Naive B cell (primary cell): ENCODE measurements at places on chromosomes 7 and 10.

- DNase-seq = peak; percentile 19
Measured at GRCh38 chr7:123537026-123537642, 2.7 kb upstream of the IQUB start.

- DNase-seq = no peak
Measured at GRCh38 chr7:95649546-95649945, 53.2 kb upstream of the PDK4 start.

- DNase-seq = no peak
Measured at GRCh38 chr7:143455942-143456341, 12.7 kb downstream of the TAS2R60 start.

GRCh38 chr10:99531026-99531695 lies 1.6 kb upstream of the NKX2-3 start:
- no peak for DNase-seq

DNA sequence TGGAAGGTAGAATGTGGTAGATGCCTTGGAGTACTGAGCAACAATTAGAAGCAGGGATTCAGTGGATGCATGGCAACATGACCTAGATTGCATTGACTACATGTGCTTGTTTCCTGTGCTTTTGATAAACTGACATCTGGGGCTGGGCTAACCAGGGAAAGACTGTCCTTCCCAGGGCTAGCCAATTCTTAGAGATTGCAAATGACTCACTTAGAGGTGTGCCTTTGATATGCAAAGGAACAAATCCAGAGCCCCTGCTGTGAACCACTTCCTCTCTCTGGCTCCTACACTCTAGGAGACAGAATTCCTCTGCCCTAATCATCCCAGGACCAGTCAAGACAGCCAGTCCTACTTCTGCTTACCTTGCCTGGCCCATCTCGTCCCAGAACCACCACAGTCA lies 651.5 kb downstream of the LRMDA start:
- DNase-seq = no peak

DNA sequence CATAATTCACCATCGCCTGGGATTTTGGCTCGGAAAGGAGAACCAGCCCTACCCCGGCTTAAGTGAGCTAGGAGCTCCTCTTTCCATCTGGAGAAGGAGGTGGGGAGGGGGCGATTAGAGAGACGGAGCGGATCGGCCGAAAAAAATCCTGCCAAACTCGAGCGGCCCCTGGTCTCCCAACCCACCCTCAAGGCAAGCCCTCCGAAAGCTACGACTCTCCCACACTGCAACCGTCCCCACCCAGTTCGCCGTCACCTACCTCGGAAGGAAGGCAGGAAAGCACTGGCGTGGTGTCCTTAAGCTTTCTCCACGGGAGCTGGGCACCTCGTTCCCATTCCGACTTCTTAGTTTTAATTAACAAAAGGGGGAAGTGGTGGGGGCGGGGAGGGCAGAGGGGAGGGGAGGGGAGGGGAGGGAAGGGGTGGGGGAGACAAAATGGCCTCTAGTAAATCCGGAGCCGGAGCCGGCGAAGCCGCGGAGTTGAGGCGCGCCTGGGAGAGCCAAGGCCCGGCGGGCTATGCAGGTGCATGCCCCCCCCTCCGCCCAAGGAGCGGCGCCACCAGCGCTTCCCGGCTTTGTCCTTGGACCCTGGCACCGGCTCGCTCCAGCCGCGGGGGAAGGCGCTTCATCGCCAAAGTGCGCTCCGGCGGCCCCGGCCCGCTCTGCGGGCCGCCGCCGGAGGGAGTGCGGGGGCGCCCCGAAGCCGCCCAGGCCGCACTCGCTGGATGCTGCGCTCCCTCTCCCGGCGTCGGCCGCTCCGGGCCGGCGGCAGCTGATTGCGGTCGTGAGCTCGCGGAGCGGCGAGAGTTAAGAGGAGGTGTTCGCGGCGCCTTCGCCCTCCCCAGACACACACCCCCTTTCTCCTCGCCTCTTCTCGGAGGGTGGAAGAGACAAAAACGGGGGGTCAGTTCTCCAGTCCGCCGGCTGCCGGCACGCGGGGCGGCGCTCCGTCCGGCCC lies at the start of gene LRRC4:
Gene LRRC4 (minus strand): TSS at position 784 of the 958 bp plus-strand sequence. CDS start 797 bp downstream, outside the sequence.
- peak; percentile 11 for DNase-seq

DNA sequence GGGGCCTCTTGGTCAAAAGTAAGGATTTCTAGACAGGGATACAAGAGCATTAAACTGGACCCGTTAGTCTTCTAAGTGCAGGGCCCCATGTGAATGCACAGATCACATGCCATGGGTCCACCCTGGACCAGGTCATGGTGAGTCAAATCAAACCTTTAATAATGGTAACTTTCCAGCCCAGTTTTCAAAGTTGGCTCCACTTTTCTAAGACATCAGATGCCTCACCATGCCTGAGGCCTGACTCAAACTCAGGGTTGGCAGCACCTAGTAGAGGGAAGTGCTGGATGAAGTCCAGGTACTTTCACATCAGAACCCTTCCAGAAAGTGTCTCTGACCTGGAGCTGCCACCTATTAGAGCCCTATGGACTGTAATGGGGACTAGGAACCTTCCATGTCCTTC lies 9.7 kb upstream of the SMIM30 start:
- no peak for DNase-seq

DNA sequence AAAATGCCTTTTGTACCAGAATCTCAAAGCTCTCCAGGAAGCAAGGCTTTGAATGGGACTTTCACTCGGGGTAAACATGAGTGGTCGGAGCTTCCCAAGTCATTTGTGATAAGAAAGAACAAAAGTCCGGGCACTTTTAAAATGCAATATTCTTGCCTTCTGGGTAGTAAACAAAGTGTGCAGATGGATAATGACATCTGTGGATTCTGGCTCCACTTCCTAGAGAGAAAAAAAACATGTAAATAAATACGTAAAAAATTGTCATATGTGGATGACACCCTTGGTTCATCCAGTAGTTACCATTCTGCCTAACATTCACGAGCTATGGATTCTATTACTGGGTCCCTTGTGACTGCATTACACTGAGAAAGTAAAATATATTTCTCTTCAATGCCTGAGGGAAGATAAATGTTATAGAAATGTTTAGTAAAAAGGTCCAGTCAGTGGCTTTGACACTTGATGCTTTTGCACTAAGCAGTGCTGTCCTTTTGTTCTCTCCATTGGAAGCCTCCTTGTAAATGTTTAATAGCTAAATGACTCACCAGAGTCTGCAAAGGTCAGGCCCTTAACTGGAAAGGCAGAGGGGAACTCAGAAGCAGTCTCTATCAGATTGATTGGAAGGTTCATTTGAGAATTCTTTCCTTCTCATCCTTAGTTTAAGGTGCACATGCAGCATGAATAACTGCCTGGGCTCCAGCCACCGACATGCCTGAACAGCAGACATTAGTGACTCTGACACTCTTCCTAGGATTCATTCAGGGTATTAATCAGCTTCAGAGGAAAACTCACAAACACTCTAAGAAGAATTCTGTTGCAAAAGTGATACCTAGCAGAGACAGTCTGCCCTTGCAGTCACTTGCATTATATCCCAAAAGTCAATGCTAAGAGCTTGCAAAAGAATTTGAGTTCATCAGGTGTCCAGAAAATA lies 11.7 kb upstream of the EDRF1 start:
- no peak for DNase-seq

DNA sequence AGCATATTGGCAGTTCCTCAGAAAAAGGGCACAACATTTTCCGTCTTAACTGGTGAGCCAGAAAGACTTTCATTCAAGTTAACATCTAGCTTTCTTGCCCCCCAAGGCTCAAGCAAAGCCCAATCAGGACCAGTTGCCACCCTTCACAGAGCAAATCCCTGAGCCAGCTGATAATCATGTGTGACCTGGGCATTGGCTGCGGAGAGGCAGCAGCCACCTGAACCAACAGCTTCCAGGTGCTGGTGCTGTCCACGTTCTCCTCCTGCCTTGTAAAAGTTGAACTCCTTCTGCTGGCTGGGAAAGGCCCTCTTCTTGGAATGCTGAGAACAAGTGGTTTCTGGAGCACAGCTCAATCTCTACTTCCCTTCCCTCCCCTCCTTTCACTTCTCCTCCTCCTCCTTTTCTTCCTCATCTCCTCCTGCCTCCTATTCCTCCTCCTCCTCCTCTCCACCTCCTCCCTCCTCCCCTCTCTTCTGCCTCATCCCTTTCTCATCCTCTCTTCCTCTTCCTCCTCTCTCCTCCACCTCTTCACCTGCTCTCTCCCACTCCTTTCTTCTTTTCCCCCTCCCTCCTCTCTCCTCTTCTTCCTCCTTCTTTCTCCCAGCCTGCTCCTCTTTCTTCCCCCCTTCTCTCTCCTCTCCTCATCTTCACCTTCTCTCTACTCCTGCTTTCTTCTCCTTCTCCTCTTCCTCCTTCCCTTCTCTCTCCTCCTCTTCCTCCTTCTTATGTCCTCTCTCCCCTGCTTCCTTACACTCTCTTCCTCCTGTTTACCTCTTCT lies 140.6 kb downstream of the JCAD start:
- DNase-seq = no peak

DNA sequence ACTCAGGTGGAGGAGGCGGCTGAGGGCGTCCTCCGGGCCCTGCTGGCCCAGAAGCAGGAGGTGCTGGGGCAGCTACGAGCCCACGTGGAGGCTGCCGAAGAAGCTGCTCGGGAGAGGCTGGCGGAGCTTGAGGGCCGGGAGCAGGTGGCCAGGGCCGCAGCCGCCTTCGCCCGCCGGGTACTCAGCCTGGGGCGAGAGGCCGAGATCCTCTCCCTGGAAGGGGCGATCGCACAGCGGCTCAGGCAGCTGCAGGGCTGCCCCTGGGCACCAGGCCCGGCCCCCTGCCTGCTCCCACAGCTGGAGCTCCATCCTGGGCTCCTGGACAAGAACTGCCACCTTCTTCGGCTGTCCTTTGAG lies 2.8 kb downstream of the TRIM56 start:
- DNase-seq = no peak

DNA sequence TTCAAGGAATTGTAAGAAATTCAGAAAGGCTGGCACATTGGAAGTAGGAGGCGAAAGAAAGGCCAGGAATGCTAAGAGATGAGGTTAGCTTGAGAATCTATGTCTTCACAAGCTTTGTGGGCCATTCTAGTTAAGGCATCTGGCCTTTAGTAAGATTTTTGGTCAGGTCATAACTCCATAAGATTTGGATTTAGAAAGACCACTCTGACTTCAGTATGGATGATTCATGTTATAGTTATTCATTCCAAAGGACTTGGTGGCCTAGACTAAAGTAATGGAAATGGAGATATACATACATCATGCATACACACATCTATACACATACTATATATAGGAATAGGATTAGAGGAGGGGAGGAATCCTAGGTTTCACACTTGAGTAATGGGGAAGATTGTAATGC lies 77.5 kb downstream of the SEPTIN7 start:
- DNase-seq = no peak

DNA sequence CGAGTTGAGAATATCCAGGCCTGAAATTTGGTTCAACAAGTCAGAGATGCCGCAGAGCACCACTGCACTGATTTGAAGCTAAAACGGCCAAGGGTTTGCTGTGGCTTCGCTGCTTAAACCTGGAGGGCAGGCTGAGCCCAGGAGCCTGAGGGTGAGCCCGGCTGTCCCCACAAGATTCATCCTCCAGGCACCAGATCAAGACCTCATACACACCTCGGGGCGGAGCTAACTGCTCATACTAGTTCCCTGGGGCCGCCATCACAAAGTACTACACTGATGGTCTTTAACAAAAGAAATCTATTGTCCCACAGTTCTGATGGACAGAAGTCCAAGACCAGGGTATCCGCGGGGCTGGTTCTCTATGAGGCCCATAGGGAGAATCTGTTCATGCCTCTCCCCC lies 16.9 kb upstream of the TRIM56 start:
- no peak for DNase-seq

- DNase-seq = no peak
Measured at GRCh38 chr7:95028683-95029082, 121.3 kb downstream of the PPP1R9A start.

- peak; percentile 40 for DNase-seq
Measured at GRCh38 chr7:116809636-116810266, 52.6 kb upstream of the CAPZA2 start.

DNA sequence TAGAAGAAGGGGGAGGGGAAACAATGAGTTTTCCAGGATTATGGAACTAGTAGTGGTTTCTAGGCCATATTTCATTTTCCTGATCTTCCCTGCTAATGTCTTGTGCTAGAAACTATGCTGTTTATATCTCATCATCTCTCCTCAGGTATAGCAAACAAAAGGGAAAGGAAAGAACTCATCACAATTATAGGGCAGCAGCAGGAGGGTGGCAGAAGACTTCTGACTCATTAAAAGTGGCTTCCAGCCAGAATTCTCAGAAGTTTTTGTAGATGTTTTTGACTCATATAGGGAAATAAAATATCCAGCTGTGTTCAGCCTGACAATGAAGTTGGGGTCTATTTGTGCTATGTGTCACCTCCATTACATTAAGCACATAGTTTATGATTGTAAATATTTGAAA lies 6.5 kb downstream of the AHR start:
- no peak for DNase-seq

GRCh38 chr10:72539137-72539536 lies 86.7 kb downstream of the MICU1 start:
- DNase-seq = no peak

- no peak for DNase-seq
Measured at GRCh38 chr7:149866139-149866778, 7.5 kb upstream of the ATP6V0E2 start.

DNA sequence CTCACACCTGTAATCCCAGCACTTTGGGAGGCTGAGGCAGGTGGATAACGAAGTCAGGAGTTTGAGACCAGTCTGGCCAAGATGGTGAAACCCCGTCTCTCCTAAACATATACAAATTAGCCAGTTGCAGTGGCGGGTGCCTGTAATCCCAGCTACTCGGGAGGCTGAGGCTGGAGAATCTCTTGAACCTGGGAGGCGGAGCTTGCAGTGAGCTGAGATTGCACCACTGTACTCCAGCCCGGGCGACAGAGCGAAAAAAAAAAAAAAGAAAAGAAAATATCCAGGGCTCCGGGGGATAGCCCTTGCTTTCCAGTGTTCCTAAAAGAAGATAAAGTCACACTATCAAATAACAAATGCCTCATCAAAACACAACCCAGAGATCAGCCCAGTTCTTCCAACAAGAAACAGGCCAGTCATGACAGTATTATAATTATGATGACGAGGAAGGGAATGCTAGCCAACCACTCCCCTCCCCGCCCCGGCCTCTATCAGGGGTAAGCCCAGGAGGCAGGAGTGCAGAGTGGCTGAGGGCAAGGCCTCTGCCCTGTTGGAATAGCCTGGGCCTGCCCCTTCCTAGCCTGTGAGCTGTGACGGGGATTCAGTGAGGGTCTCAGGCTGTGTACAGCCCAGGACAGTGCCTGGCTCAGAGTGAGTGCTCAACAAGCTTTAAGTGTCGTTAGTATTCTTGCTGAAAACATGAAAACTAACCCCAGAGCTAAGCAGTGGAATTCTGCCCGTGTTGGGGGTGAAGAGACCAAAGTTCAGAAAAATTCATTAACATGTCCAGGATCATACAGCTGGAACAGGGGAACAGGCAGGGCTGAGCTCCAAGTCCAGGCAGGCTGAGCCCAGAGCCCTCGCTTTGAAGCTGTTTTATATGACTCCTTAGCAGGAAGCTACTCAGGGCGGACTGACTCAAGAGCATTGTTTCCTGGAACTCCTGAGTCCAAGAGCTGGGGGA lies 54.3 kb downstream of the FAM241B start:
- DNase-seq = no peak

- no peak for DNase-seq
Measured at GRCh38 chr10:125158601-125159485, 1.5 kb downstream of the CTBP2 start.

DNA sequence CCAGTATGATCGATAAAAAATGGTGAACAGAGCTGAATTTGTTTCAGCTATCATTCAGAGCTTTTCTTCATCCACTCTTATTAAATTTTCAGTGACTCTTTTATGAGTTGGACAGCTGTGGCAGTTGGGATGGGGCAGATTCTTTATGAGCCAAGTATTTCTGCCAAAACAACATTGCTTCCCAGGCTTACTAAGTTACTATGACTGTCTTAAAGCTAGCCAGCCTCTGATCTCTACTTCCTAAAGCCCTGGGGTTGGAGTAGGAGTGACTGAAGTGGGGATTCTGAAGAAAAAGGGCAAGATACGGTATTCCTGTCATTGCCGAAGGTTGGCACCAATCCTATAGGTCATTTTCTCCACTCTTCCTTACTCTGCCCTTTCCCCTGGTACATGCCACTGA lies 12.7 kb downstream of the RPP30 start:
- DNase-seq = no peak
